Activated naive CD4-positive, alpha-beta T cell treated with anti-CD3 and anti-CD28 coated beads for 36 hours (primary cell): ENCODE measurements at places on chromosomes 1 and 21.

DNA sequence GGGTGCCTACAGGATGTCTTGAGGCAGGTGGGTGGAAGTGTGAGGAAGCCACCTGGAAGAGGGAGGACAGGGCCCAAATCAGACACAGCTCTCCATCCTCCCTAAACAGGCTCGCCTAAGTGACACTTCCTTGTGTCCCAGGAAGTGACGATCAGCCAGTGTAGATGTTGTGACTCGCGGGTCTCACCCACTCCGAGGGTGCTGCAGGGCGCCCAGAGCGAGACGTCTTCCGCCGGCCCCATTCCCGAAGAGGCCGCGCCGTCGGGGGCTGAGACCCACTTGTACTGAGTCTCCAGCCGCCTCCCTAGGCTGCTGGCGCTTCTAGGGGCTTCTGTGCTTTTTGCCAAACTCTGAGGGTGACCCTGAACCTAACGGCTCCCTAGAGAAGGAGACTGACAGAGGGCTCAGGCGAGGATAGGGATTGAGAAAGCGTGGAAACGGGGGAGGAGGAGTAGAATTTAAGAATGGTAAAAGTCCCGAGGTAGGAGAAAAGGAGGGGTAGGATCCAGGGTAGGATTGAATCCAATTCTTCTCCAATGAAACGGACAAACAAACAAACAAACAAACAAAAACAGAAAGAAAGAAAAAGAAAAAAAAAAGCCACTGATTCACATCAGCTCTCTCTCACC lies 543 bp upstream of the MARK1 start:
- peak; percentile 14 for DNase-seq

DNA sequence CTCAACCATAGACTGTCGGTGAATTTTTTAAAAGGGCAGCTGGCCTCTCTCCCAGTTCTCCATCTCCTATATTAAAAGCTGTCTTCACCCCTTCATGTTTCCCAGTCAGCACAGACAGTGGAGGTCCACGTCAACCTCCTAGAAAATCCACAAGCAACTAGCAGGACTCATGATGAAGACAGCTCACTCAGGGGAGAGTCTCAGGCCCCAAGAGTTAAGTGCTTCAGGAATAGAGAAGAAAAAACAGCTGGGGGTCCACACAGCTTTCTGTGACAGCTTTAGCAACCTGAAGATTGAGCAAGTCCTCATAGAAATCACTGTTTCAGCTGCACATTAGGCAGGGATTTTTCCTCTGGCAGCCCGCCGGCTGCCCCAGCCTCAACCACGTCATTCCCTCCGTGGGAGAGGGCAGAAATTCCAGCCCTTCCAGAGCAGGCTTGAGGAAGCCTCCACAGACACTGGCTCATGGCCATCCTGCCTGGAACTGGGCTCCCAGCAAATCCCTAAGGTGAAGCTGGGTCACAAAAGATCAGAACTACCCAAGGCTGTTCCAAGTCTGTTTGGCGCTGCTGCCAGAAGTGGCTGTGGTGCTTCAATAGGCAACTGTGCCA lies 15.2 kb downstream of the GPR161 start:
- DNase-seq = no peak

DNA sequence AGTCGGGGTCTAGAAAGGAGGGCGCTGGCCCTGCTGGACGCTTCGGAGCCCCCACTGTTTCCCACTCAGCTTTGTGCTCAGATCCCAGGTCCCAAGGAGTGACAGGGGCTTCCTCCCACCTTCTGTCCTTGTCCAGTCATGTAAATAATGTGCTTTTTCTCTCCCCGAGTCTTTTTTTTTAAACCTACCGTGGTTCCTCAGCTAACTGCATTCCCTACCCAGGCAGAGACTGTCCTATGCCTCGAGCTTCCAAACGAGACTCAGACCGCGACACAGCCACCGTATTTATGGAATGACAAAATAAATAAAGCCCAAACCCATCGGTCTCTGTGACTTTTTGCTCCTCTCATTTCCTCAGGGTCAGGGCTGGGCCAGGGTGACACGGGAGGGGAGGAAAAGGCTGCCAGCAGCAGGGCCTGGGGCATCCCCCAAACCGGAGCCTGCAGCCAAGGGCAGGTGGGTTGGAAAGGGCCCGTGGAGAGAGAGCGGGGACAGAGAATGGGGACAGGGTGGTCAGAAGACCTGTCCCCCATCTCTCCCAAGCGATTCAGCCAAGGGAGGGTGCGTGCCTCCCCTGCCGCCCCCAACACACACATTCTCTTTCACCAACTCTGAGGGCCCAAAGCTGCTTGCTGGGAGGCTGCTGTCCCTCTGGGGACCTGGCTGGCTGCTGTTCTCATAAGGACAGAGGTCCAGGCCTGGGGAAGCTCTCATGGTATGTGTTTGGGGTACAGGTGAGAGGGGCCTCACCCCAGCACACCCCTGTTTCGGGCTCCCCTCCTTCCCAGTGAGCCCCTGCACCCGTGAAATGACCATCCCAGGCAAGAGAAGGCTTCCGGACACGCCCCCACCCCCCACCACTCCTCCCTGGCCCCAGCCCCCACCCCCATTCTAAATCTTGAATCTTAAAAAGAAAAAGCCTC lies 55.4 kb downstream of the KCNAB2 start:
- DNase-seq = no peak

GRCh38 chr21:43357715-43358430 lies 69.1 kb downstream of the SIK1 start:
- DNase-seq = no peak

GRCh38 chr1:21022279-21023040 lies 154.2 kb downstream of the EIF4G3 start:
- DNase-seq = peak; percentile 60
